SW 1271 (cell line): ENCODE measurements at places on chromosomes 11 and 22.

DNA sequence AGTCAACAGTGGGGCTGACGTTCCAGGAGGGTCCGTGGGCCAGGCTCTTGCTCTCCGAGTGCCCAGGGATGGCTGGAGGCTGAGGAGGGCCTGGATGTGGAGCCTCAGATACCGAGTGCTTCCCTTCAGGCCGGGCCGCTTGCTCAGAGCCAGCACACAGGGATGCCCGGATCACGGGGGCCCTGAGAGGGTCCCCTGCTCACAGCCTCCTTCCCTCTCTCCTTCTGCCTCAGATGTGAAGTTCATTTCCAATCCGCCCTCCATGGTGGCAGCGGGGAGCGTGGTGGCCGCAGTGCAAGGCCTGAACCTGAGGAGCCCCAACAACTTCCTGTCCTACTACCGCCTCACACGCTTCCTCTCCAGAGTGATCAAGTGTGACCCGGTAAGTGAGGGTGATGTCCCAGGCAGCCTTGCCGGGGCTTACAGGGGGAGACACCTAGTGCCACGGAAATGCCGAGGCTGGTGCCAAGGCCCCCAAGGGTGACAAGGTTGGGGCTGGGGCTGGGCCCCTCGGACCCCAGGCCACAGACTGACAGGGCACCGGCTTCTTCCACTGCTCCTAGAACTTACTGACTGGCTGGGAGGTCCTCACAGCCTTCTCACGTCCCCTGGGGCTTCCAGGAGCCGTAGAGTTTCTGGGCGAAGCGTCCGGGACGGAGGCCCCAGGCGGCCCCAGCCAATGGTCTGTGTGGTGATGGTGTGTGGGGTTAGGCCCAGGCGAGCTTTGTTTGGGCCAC, 7.0 kb downstream of the CCND1 start:
- DNase-seq, result no peak

GRCh38 chr11:67278939-67279588, 10.0 kb upstream of the ANKRD13D start:
- no peak for DNase-seq

GRCh38 chr11:66784575-66784974, 55.6 kb upstream of the SPTBN2 start:
- no peak for DNase-seq

GRCh38 chr22:18965526-18966421, 29.7 kb upstream of the PRODH start:
- no peak for DNase-seq

DNA sequence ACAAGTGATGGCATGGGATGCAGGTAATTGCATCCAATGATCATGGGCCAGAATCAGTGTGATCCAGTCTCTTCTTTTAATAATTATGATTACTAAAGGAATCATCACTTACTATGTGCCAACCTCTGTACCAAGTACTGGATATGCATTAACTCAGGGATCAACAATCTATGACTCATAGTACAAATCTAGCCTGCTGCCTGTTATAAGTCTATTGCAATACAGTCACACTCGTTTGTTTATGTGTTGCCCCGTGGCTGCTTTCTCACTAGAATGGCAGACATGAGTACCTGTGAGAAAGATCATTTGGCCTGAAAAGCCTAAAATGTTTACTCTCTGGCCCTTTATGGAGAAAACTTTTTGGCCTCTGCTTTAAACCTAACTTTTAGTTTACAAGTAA, 45.0 kb downstream of the OR6Q1 start:
- no peak for DNase-seq

GRCh38 chr11:108093128-108093904, 28.1 kb upstream of the ACAT1 start:
- DNase-seq, result no peak

DNA sequence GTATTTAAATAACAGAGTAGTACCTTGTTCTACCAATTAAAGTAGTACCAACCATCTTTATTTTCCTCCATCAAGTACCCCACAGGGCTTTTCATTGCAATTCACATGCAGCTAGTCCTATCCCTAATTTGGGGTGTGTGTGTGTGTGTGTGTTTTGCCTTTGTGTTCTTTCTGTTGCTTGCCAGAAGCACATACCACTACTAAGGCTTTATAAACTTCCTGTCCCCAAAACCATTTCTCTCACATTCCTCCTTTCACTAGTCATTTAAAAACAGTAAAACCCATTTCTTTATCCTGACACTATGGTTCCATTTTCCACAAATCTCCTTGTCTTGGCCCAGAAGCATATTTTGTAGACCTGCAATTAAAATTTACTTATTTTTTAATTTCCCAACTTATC, 54.6 kb downstream of the SLC36A4 start:
- DNase-seq, result no peak

DNA sequence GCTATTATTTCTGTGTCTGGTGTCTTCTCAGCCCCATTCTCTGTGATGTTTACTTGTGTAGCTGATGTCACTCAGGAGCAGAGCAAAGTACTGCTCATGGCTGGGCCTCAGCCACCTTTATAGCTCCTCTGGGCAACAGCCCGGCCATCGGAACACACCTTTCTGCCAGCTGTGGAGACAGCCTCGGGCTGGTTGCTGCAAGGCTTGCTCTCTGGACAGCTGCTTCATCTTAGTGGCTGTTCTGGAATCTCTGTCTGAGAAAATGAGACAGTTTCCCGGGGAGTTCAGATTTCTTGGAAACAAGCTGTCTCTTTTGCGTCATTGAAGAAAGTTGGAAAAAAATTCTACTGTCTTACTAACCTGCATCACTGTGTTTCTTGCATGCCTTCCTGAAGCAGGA, 20.0 kb downstream of the THY1 start:
- DNase-seq, result no peak

DNA sequence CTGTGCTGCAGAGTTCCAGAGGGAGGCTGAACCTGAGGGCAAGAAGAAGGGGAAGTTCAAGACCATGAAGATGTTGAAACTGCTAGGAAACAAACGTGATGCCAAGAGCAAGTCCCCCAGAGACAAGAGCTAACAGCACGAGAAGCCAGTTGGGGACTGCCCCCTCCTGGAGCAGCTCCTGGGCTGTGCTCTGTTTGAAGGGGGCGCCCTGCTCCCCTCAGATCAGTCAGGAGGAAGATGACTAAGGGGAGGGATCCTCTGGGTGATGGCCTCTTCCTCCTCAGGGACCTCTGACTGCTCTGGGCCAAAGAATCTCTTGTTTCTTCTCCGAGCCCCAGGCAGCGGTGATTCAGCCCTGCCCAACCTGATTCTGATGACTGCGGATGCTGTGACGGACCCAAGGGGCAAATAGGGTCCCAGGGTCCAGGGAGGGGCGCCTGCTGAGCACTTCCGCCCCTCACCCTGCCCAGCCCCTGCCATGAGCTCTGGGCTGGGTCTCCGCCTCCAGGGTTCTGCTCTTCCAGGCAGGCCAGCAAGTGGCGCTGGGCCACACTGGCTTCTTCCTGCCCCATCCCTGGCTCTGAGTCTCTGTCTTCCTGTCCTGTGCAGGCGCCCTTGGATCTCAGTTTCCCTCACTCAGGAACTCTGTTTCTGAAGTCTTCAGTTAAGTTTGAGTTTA, 12.6 kb downstream of the C22orf23 start:
- no peak for DNase-seq

GRCh38 chr22:24695561-24696511, 78.7 kb downstream of the PIWIL3 start:
- no peak for DNase-seq

GRCh38 chr11:61966734-61967115, 709 bp downstream of the FTH1 start:
- DNase-seq, result no peak

DNA sequence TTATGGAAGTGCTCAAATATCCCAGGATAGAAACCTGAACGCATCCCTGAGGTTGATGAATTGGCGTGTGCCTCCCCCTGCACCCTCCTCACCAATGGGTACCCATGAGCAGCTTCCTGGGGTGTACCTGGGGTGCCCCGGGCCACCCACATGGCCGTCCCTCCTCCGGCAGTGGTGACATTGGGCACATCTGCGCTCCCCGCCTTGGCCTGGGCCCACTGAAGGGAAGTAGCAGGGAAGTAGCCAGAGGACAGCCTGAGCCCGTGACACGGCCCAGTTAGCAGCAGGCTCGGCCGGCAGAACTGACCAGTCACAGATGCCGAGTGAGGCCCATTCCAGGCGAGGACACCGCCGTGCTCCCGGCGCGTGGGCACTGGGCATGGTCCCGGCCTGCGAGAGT, 16.7 kb downstream of the MRPL23 start:
- DNase-seq, result no peak

GRCh38 chr11:127362754-127363308, 362.3 kb upstream of the KIRREL3 start:
- no peak for DNase-seq

- no peak for DNase-seq
These were observed 24.3 kb upstream of the SLCO2B1 start for GRCh38 chr11:75126564-75126963.

- no peak for DNase-seq
These were observed 72.4 kb downstream of the TEAD1 start for GRCh38 chr11:12746593-12747097.

GRCh38 chr11:23211221-23211620, 350.9 kb upstream of the CCDC179 start:
- DNase-seq, result no peak

DNA sequence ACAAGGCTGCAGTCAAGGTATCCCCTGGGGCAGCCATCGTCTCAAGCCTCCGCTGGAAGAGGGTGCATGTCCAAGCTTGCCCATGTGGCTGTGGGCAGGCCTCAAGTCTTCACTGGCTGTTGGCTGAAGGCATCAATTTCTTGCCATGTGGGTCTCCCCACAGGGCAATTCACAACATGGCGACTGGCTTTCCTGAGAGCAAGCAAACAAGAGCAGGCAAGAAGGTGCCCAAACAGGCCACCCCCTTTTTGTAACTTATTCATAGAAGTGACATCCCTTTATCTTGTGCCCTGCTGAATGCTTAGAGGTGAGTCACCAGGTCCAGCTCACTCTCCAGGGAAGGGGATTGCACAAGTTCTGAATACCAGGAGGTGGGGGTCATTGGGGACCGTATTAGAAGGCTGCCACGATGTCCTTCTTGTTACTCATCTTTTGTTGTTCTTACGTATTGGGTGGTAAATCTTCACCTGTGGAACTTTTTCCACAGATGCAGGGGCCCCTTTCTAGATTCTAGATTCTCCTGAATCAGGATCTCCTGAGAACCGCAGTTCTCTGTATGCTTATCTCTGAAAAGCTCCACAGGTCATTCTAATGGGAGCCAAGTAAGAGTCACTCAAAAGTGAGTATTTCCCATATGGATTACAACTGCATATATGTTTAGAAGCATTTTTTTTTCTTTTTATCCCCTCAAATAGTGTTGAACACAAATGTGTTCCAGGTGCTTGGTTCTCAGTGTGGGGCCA, 44.2 kb upstream of the MICAL2 start:
- peak; percentile 90 for DNase-seq

DNA sequence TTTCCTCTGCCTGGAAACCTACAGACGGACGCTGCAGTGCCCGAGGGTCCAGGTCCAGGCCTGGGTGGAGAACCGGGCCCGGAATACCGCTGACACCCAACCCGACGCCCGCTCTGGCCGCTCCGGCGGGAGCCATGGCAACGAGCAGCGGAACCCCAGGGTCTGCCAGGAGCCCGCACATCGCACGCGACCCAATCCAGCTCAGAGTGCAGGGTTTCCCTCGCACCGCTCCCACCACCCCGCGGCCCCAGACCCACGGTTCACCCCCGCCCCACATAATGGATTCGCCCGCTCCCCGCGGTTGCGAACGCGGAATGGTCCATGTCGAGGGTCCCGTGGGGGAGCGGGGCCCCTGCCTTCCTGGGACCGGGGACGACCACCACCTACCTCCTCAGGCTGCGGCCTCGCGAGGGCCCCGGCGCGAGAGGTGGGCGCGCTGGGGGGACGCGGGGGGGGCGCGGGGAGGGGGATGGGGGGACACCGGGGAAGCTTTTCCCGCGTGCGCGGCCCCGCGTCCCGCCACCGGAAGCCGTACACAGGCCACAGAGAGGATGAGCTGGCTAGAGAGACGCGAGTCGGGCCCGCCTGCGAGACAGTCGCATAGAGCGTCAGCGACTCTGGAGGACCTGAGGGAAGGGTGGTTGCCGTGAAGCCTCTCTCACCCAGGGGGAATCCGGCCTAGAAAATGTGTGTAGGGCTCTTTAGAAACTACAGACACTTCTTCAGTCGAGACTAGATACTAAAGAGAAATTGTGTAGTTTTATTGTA, at the start of gene SSRP1:
Gene SSRP1, minus strand, starts transcription at position 550 of the 768 bp plus-strand sequence. CDS start 771 bp downstream, outside the sequence.
- peak; percentile 79 for DNase-seq

DNA sequence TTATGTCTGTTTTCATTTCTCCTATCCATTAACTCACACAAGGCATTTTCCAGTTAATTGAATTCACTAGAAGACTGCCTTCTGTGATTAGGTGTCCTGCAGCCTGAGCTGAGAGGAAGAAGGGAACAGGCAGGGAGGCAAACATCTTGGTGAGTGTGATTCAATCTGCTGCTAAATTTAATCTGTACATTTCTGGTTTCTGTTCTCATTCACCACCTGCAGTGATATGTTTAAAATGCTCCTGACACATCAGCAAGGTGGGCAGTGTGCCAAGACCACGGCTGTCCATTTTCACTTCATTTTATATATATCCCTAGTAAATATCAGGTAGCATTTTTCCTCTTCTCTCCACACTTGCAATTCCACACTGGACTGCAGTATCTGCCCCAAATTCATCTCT, 416.5 kb downstream of the TMEM135 start:
- no peak for DNase-seq

GRCh38 chr11:112650527-112650926, 310.7 kb upstream of the NCAM1 start:
- DNase-seq, result no peak
